IMR-90 (cell line): ENCODE measurements at places on chromosomes 4 and X. TPM values are rescaled to one million over a fixed set of nuclear protein-coding genes. Genes with fewer than 3 reads are reported as not detected.

- peak; percentile 75 for DNase-seq
Measured at GRCh38 chr4:10032625-10033024, 11.3 kb upstream of the SLC2A9 start.

DNA sequence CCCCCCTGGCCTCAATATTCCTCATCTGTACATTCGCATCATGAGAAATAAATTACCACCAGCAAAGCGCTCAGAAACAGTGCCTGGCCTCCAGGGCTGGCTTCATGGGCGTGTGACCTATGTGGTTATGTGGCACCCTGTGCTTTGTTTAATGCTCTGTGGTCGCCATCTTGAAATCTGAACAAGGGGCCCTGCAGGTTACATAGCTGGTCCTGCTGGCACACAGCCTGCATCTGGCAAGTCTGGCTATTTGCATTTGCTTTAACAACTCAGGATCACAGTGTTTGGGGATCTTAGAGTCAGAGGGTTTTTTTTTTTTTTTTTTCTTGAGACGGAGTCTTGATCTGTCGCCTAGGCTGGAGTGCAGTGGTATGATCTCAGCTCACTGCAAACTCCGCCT lies 9.9 kb downstream of the FOXP3 start:
- no peak for DNase-seq

- no peak for DNase-seq
Measured at GRCh38 chr4:166042510-166043055, 169.5 kb downstream of the TLL1 start.

CHRNA9 gene
- total RNA-seq: not detected in 2 replicates

ZNF518B gene
- total RNA-seq: 56.4 and 56.8 TPM in 2 replicates

MXD4 gene
- 22.8 and 25.6 TPM in 2 replicates for total RNA-seq

ATP8A1 gene
- total RNA-seq: 0.36 and 0.83 TPM in 2 replicates

DNA sequence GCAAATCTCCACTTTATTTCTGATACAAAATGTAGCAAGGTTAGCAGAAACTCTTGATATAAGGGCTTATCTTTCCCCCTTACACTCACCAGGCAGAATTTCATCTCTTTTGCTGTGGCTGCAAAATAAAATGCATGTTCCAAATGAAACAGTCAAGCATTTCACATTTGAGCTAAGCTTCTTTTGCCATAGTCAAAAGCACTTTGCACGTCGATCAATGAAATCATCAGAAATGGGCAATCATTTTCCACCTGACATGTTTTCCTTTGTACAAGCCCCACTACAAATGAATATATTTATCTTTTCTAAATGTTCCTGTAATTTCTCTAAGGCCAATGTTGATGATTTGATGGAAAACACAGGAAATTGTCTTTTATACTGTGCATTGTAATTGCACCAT lies 178.4 kb downstream of the ANKRD50 start:
- no peak for DNase-seq

LETM1 gene
- 49.3 and 68.0 TPM in 2 replicates for total RNA-seq

GRCh38 chrX:112011376-112011775 lies 71.2 kb downstream of the TRPC5 start:
- no peak for DNase-seq

GRCh38 chr4:985123-985830 lies 1.6 kb upstream of the IDUA start:
- DNase-seq: no peak

BEX1 gene
- 0.18 TPM in 1 of 2 replicates, not detected in the other for total RNA-seq

SASH3 gene
- not detected in 2 replicates for total RNA-seq

SLC2A9 gene
- 0.56 and 0.72 TPM in 2 replicates for total RNA-seq

GRCh38 chr4:53967986-53968385 lies 96.4 kb downstream of the CHIC2 start:
- peak; percentile 40 for DNase-seq

UGT2B28 gene
- total RNA-seq: not detected in 2 replicates

DNA sequence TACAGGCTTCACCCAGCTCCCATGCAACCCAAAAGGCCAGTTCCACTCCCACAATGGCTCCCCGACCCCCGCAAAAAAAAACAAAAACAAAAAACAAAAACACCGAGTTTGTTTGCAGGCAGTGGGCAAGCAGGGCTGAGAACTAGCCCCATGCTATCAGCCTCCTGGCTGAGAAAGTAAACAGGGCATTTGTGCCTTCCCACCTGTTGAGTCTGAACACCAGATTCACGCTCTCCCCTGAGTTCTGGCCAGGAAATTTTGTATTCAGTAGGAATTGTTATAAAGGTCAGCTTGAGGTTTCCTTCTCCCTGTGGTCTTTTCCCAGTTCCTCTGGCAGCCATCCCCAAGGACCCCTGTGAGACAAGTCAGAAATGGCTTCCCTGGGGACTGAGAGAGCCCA lies 1066.5 kb downstream of the GLUD2 start:
- DNase-seq: no peak

DNA sequence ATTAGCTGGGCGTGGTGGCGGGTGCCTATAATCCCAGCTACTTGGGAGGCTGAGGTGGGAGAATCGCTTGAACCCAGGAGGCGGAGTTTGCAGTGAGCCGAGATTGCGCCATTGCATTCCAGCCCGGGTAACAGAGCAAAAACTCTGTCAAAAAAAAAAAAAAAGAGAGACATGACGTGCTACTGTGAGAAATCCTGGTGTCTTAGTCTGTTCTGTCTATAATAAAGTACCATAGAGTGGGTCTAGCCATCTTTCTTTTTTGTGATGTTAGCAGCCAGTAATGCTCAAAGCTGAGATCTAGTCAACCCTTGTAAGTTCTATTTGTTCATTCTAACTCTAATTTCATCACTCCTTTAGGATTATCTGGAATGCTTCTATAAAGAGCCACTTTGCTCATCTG lies 38.9 kb downstream of the CLDN34 start:
- no peak for DNase-seq

DCAF8L2 gene
- not detected in 2 replicates for total RNA-seq

DNA sequence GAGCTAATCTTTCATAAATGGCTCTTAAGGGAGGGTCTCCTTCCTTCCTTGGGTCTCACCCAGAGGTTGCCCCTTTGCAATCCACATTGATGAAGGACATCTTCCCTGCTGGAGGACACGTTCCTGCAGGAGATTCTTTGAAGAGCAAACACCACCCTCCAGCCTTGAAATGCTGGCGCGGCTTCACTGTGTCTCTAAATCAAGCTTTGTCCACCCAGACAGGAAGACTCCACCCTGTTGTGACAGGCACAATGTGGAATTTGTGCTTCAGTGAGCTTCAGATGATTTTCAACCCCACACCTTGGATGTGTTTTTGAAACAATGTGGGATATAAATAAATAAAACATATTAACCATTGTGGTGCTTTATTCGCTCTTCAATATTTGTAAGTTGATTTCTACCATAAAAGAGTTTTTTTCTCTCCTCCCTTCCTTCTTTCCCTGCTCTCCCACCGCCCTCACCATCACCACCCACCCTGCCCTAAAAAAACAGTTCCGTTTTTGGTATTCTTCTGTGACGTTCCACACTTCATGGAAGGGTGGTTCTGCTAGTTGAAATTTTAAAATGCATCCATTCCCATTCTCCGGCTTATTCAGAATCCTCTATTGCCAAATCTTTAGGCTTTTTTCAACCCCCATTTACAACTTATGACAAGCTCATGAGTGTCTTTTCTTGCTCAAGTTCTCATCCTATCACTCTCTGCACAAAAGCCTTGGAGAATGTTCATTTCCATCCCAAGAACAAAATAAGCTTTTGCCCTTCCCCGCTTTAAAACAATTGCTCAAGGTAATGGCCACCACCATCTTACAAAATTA lies 264.3 kb downstream of the RAPGEF2 start:
- DNase-seq: no peak

NDNF gene
- total RNA-seq: under 0.01 TPM in 1 of 2 replicates, not detected in the other

DNA sequence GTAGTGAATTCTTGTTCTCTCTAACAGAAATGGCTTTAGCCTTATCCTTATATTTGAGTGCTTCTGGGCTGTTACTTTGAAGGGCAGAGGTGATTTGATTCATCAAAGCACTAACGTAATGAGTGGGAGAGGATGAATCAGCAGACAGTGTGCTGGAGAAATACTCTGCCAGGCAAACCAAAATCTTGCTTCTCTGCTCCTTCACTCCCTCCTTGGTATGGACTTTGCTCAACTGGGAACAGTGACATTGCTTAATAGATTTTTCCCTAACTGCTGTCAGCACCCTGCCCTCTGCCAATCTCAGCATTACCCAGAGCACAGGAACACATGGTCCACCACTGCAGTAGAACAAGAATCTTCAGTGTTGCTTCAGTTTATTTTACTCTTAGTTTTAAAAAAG lies 56.0 kb downstream of the PDLIM5 start:
- peak; percentile 93 for DNase-seq

- no peak for DNase-seq
Measured at GRCh38 chr4:54063737-54064316, 578 bp downstream of the CHIC2 start.

DNA sequence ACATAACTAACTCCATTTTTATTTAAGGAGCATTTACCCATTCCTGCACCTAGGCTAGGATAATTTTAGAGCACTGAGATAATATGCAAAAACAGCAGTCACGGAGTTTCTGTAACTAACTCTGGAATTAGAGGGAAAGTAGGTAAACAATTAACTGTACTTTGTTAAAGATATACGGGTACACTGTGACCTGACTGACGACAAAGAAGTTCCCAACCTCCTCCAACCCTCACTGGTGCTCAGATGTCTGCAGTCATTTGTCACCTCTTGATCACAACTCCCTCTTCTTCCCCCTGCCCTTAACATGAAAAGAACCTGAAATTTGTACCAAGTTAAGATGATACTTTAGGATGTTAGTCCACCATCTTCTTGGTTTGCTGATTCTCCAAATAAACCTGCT lies 42.0 kb upstream of the TAPT1 start:
- DNase-seq: no peak

- DNase-seq: no peak
Measured at GRCh38 chr4:16449406-16449805, 223.1 kb upstream of the TAPT1 start.

DNA sequence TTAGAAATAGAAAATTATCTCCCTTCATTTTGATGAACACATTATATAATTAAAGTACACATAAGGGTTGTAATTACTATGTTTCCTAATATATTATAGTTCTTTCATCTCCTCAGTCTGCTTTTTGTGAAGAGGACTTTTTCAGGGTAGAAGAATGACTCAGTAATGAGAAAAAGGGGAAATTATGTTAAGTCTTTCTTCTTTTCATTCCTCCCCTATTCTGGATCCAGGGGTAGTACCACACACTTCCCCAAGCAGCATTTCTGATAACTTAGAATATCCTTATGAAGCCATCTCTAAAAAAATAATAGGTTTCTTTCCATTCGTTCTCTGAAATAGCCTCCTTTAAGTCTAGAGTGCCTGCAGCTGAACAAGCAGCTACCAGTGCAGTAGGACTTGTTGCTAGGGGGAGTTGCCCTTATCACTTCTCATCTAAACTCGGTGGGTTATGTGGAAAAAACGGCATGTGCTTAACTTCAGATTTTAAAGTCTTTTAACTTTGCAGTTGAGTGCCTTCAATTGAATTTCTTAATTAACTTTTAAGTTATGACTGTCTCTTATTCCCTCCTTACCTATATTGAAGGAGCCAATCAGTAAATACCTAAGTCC lies 184.8 kb downstream of the ARHGAP24 start:
- DNase-seq: no peak

- peak; percentile 77 for DNase-seq
Measured at GRCh38 chrX:11239230-11239629, 54.0 kb upstream of the AMELX start.

TMSB15C gene
- 2.0 and 5.8 TPM in 2 replicates for total RNA-seq

GRCh38 chrX:150547375-150548115 lies 20.9 kb upstream of the MTM1 start:
- DNase-seq: no peak

FLNA gene
- total RNA-seq: 1,356 and 1,443 TPM in 2 replicates

DNA sequence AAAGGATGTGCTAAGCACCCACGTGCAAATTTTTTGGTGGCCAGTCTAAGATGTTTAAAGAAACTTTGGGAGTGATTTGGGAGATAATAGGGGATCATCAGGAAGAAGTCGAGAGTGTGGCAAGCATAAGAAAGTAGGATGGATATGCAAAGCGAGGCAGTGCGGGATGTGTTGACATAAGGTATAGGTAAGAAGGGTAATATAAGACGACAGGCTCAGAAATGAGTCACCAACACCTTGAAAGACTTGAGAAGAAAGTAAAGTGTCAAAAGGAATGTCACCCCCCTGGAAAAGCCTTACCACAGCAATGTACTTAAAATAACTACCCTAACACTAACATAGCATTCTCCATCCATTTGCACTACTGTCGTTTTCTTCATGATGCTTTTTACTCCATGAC lies 69.8 kb upstream of the BMP2K start:
- DNase-seq: no peak

DNA sequence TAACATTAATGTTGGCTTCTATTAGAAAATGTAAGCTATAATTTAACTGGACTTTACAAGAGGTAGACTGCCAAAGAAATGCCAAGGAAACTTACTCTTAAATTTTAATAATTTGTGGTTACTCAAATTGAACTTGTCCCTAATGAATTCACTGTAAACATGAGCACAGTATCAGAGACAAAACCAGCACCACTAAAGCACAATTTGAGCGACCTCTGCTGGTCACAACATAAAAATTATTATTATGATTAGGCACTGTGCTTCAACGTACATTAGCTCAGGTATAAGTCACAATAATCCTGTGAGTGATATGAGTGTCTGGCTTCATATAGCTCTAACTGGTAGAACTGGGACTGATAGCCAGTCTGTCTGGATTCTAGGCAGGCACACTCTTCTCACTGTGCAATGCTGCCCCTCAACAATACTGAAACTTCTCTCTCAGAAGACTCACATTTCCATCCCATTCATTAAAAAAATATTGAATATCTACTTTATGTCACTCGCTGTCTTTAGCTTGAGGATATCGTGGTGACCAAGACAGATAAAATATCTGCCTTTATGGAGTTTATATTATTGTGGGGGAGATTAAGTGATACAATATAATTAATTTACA lies 8.0 kb downstream of the NUDT6 start:
- peak; percentile 68 for DNase-seq

- DNase-seq: peak; percentile 36
Measured at GRCh38 chr4:55947254-55947882, 1.4 kb upstream of the CEP135 start.

- no peak for DNase-seq
Measured at GRCh38 chr4:77859256-77859655, 3.4 kb upstream of the MRPL1 start.

DNA sequence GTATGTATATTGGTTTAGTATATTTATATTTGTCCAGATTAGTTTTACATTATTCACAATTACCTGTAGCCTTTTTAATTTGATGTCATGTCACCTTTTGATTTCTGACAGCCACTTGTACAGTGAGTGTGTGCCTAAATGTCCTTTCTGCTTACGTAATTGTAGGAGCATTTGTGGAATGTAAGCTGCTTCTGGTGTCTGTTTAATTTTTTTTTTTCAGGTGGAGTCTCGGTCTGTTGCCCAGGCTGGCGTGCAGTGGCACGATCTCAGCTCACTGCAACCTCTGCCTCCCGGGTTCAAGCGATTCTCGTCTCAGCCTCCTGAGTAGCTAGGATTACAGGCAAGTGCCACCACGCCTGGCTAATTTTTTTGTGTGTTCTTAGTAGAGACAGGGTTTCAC lies 91.2 kb upstream of the XAGE2 start:
- DNase-seq: no peak

DNA sequence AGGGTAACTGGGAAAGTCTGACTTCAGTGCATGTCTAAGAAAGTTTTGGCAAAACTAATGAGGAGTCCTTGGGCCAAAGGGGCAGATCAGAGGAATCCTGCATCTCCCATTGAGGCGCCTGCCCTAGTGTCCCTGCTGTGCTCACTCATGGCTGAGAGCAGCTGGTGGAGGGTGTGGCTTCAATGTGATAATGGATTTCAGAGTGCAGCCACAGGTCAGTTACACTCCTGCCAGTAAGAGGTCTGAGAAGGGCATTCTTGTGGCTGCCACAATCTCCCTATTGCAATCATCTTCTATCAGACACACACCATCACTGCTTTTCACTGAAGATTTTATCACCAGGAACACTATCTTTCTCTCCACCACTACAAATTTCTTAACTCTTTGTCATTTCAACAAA lies 457.1 kb downstream of the MID1IP1 start:
- DNase-seq: no peak
